ENCODE measurements at places on chromosomes 1 and 21.
A peak's percentile ranks its signal among the peaks of the same experiment; 100 is the strongest.

GRCh38 chr1:204494281-204495077, at the start of gene PIK3C2B:
Gene PIK3C2B (minus strand): TSS chr1:204494805. CDS start chr1:204469802, 25,003 bp downstream.
- DNase-seq: peak; percentile 51

DNA sequence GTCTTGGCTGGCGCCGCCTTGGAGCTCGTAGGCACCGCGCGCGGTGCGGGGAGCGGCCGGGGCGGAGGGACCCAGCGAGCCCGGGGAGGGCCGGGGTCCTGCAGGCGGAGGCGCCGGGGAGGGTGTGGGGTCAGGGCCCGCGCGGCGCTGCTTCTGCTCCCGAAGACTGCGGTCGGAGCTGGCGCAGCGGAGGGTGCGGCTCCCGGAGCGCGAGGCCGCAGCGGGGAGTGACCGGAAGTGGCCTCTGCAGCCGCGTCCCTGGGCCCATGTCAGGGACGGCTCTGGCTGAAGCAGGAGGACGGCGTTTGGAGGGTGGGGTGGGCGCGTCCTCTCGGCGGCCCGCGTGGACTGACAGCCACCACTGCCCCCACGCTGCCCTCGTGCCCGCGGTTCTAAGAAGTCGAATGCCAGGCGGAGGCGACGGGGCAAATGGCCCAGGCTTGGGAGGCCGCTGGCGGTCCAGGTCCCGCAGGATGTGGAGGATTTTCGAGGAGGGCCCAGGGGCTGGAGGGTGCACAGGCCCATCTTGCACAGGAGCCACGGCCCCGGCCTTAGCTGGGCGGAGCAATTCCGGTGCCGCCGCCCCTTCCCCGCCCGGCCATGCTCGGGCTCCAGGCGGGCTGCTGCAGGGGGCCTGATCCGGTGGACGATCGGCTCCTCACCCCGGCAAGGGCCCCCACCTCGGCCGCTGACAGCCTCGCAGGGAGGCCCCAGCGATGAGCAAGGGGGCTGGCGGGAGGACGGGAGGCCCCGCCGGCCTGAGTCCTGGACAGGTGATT, 7.7 kb upstream of the ZNF669 start:
- DNase-seq: no peak

- no peak for DNase-seq
Observed at GRCh38 chr1:201741763-201742342, 87.1 kb upstream of the IPO9 start.

DNA sequence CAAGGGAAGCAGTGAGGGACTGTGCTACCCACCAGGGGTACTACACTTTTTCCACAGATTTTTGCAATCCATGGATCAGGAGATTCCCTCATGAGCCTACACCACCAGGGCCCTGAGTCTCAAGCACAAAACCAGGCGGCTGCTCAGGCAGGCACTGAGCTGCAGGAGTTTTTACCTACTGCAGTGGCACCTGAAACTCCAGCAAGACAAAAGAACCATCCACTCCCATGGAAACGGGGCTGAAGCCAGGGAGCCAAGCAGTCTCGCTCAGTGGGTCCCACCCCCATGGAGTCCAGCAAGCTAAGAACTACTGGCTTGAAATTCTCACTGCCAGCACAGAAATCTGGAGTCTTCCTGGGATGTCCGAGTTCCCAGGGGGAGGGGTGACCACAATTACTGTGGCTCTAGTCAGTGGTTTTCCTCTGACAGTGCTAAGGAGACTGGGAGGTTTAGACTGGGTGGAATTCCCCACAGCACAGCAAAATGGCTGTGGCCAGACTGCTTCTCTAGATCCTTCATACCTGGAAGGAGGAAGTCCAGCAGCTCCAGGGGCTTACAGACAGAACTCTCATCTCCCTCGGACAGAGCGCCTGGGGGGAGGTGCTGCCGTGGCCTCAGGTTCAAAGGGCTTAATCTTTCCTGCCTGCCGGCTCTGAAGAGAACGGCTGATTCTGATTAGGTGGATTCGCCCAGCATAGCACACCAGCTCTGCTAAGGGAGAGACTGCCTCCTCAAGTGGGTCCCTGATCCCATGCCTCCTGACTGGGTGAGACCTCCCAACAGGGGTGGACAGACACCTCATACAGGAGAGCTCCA, 437.8 kb downstream of the LTN1 start:
- DNase-seq: no peak

GRCh38 chr21:44578371-44579055, 1.9 kb downstream of the KRTAP10-5 start:
- DNase-seq: no peak
